ENCODE measurements at places on chromosomes 4 and X.

- DNase-seq: no peak
Observed at GRCh38 chr4:530017-530781, 31.2 kb downstream of the PIGG start.

DNA sequence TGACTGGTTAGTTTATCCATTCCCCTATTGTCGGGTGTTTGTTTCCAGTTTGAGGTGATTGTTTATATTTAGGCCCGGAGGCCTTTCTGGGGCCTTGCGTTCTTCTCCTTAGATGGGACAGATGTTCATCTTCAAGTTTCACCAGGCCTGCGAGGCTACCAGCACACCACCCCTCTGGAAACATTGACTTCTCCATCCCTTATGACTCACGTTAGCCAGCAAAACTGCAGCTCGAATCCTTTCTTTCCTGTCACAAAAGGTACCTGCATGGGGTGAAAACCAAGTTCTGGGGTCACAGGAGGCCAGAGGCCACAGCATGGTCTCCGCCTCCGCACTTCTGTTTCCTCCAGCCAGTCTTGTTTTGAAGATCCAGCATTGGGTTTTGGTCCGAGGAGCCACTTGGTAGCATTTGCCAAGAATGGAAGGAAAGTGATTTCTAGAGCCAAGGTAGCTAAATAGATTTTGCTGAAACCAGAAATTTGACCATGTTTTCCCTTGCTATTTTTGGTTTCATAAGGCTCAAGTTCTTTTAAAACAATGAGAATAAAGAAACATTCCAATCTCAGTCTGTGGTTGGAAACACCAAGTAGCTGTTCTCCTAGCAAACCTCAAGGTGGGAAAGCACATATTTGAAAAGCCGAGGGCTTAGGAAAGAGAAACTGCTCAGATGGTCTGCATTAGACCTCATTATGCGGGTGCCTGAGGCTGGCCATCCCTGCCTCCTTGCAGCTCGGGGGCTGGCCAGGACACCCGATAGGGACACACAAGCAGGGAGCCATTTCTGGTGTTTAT, 5.6 kb downstream of the NYX start:
- no peak for DNase-seq

GRCh38 chrX:70444946-70445656, 466 bp downstream of the DLG3 start:
- no peak for DNase-seq

DNA sequence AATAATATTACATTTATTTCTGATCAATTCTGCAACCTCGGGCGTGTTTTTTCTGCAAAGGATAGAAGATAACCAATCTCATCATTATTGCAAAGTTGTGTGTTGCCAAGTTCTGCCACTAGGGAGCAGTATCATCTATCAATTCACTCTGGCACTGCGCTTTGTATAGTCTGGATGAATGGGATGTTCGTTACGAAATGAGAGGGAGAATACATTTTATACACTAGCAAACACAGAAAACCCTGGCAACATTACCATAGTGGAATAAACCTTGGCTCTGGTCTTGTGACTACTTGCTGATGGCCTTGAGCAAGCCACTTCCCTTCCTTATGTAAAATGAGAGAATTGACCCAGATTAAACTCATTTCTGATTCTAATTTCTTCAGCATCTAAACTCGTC, 97.5 kb upstream of the ZNF518B start:
- DNase-seq: no peak

GRCh38 chrX:18616688-18617406, 55.1 kb downstream of the RS1 start:
- no peak for DNase-seq

DNA sequence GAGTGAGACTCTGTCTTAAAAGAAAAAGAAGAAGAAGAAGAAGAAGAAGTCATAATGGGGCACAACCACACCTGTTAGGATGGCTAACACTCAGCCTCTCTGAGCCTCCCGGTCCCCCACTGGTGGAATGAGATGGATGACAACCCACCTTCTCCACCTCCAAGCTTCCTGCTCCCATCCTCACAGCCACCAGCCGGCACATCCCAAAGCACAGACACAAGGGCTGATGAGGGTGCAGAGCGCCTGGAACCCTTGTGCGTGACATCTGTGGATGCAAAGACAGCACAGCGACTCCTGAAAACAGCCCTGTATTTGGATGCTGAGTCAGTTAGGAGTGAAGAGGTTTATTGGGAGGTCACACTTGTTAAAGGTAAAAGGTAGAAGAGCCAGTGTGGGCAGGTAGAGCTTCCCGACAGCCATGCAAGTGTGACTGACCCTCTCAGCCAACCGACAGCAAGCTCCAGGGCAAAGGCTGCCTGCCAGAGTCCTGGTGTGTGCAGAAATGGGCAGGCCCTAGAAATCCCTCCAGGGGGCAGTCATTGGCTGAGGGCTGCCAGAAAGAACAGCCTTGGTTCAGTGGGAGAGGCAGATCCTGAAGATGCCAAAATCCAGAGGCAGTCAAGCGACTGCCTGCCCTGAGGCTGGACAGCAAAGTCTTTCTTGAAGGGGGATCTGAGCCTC, 26.6 kb upstream of the MAN2B2 start:
- DNase-seq: no peak

- DNase-seq: no peak
Observed at GRCh38 chrX:108268434-108269080, 169.7 kb downstream of the COL4A6 start.

DNA sequence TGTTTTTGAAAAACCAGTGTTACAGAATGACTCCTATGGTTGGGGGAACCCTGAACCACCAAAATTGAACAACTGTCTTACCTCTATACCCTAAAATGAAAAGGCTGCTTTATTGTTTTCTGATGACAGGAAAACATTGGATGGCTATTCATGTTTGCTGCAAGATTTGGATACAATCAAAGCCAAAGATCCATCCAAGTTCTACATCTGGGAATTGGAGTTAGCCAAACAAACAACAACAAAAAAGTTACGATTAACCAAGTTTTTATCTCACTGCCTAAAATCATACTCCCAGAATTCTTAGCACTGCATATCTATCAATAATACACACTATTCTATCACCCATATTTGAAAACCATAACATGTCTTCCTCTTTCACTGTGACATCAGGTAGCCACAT, 349.7 kb upstream of the SLC7A11 start:
- no peak for DNase-seq

DNA sequence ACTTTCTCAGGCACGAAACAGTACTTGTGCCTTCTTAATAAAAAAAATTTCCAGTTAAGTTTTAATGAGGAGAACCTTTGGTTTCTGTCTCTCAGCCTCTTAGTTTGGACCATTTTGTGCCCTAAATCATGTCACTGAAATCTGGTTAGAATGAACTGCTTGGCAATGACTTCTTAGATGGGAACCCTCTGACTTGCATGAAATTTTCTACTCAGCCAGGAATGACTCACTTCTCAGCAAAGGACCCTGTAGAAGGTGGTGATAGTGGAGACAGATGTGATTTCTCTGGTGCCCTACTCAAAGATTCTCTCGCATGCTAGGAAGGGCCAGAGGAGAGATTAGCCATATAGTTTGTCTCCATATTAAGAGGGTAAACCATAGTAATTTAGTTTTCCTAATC, 50.5 kb downstream of the RASL11B start:
- DNase-seq: no peak

- DNase-seq: no peak
Observed at GRCh38 chr4:65367306-65367705, 303.0 kb downstream of the EPHA5 start.

GRCh38 chr4:139913995-139914598, 239.9 kb downstream of the MAML3 start:
- no peak for DNase-seq

DNA sequence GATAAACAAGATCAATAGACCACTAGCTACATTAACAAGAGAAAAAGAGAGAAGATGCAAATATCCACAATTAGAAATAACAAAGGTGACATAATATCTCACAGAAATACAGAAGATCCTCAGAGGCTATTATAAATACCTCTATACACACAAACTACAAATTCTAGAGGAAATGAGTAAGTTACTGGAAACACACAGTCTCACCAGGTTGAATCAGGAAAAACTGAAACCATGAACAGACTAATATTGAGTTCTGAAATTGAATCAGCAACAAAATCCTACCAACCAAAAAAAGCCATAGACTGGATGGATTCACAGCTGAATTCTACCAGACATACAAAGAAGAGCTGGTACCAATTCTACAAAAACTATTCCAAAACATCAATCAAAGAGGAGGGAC, 211.8 kb upstream of the CPEB2 start:
- DNase-seq: no peak

DNA sequence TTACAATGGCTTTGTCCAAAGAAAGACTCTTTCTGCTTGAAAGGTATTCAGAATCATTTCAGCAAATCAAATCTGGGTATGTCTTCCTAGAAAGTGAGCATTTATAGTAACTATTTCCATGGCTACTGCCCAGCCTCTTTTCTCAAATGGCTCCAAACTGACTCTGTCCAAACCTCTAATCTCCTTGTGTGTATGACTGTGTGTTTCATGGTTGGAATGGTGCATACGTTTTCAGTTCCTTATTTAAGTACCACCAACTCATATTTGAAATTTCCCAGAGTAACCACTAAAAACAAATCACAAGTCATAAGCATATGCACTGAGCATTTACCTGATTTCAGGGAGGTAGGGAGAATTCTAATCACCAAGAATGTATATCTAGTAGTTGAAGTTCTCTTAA, 106.0 kb downstream of the TMEM144 start:
- no peak for DNase-seq

- no peak for DNase-seq
Observed at GRCh38 chr4:106529348-106530023, 160.9 kb upstream of the GIMD1 start.

DNA sequence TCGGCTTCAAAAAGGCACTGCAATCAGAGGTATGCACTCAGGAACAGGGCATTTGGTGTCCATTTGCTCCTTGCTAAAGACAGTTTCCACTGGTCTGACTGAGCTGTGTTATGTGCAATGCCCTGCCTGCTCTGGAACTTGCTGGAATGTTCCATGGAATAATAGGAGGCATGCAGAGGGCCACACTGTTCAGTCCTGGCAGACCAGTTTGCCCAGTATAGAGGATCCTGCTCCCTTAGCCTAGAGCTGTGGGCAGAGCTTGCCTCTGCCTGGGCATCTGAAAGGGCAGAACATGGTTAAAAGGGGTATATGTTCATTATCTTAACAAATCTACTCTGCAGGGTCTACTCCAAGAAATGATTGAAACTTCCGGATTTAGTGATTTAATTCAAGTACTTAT, 27.8 kb upstream of the CD99L2 start:
- no peak for DNase-seq

DNA sequence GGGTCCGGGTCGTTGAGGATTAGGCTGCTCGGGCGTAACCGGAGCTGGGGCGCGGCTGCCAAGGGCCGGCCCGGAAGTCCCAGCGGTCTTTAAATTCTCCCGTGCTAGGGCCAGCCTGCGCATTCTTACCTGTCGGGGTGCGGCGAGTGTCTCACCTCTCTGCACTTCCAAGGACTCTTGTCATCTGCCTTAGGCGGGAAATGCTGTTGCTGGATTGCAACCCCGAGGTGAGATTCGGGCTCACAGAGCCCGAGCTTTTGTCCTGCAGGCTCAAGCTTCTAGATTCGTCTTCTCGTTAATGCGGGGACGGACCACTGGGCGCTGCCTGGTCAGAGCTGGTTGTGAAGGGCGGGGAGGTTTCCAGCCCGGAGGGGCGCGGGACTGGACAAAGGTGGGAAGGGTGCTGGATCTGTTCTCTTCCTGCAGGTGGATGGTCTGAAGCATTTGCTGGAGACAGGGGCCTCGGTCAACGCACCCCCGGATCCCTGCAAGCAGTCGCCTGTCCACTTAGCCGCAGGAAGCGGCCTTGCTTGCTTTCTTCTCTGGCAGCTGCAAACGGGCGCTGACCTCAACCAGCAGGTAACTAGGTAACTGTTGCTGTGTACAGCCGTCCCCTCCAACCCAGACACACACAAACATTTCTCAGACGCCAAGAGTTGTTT, at the start of gene ANKRD37:
ANKRD37 (plus strand) TSS at position 118 of the 662 bp plus-strand sequence; CDS start at position 201, 83 bp downstream.
- DNase-seq: no peak

DNA sequence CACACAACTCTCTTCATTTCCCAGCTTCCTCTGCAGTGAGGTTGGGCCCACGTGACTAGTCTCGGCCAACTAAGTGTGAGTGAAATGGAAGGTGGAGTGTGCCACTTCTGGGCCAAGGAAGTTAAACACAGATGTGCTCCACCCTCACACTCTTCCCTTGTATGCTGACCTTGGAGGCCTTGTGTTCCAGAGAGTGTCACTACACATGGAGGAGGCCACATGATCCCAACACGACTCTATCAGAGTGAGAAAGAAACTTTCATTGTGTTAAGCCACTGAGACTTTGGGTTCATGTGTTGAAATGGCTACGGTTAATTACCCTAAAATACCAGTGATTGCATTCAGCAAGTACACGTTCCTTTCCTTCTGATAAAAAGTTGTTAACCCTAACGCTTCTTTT, 55.1 kb downstream of the TBC1D9 start:
- no peak for DNase-seq

DNA sequence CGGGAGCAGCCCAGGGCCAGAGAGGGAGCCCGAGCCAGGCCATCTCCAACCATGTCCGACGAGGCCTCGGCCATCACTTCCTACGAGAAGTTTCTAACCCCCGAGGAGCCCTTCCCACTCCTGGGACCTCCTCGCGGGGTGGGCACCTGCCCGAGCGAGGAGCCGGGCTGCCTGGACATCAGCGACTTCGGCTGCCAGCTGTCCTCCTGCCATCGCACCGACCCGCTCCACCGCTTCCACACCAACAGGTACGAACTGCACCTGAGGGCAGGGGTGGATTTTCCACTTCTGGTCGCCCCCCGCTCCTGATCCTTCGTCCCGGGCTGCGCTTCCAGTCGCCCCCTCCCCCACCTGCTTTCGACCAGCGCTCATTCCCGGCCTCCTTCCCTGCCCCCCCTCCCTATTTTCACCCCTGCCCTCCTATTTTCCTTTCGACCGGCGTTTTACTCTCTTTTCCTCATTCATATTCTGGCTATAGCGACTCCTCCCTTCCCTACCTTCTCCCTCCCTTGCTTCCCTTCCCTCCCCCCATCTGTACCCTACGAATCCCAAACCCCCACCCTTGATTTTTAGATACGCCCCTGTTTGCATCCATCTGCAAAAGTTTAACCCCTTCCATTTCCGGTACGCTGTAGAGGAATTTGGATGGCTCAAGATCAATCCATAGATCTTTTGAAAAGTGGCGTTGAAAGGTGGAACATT, 633 bp downstream of the FAM199X start:
- no peak for DNase-seq

GRCh38 chr4:165873298-165874071, 448 bp downstream of the TLL1 start:
- no peak for DNase-seq

DNA sequence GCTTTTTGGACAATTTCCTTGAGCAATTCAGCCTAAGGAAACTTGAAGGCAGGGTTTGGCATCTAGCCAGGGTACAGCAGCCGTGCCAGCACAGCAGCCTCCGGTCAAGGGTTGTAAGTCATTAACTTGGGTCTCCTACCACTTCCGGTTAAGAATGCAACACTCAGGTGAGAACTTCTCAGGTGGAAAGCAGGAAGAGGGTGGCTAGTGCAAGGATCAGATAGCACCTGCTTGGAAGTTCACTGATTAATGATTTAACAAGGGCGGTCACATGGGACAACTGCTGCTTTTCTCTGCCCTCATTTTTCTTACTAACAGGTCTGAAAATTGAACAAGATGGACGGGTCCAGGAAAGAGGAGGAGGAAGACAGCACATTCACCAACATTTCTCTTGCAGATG, 30.1 kb upstream of the SCOC start:
- no peak for DNase-seq

Data from stimulated activated CD4-positive, alpha-beta T cell treated with anti-CD3 and anti-CD28 coated beads, Interleukin-1b, Interleukin-23, amount 100 ng/mL, for 4 hours (primary cell).